ENCODE measurements at places on chromosomes 1 and 21.

DNA sequence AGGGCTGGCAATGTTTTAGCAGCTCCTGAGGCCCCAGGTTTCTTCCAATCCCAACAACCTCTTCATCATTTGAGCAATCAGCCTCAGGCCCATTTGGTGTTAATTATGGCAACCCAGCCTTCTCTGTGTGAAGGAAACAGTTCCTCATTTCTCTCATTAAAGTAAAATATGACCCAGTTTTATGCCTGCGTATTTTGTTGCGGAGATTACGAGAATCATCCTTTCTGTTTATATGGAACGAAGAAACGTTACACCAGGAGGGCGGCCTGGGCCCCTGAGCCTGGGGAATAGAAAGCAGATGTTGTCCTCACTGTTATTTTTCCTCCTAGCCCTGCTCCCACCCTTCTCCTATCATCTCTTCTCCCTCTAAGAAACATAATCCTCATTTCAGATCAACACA lies 332.2 kb upstream of the USP24 start:
- no peak for DNase-seq

DNA sequence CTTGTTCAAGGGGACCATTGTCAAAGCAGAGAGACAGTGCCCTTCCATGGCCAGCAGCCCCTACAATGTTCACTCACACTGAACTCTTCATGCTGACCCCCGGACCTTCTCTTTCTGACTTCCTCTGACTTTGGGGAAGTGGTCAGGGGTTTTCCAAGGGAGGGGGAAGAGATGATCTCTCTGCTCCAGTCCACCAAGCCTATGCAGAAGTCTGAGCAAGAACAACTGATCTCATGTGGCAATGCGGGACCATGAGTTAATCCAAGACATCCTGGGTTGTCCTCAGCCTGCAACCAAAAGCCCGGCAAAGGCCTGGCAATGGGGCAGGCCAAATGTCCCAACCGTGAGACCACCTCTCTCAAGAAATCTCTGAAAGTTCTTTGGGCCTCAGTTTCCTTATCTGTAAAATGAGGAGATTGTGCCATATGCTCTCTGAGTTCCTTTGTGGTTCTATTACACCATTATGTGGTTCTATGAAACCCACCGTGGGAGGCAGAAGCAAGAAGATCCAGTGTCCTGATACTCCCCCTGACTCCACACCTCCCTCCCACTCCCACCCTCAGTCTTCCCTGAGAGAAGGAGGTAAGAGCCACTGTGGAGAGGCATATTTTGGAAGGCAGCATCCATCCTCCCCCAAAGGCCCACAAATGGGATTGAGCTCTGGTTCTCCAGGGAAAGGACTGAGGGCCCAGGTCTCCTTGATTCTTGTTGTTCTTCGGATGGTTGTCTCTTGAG lies 11.8 kb upstream of the ARHGEF2 start:
- no peak for DNase-seq

GRCh38 chr1:162976628-162977027 lies 92.5 kb upstream of the RGS4 start:
- DNase-seq = no peak

- DNase-seq = no peak
Measured at GRCh38 chr1:161342177-161342576, 25.5 kb downstream of the CFAP126 start.
